ENCODE measurements at places on chromosomes 1 and 21.

GRCh38 chr1:152926091-152926490 lies 17.7 kb downstream of the IVL start:
- DNase-seq, result peak; percentile 65

DNA sequence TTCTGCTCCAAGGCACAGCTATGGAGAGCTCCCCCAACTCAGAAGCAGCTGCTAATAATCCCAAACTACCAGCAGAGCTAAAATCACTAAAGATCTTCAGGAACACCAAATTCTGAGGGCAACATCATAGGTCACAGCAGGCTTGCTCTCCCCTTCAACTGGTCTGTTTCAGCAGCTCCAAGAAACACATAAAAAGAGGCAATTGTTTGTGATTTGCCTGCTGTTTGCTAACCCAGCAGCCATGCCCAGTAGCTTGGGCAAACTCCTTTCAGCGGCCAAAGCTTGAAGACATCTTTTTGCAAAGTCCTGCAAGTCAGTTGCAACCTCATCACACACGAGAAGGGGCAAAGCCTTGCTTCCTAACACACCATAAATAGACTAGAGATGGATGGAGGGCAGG lies 8.9 kb downstream of the ERI3 start:
- DNase-seq, result no peak

- peak; percentile 53 for DNase-seq
Measured at GRCh38 chr1:162690672-162691434, 58.6 kb downstream of the DDR2 start.

DNA sequence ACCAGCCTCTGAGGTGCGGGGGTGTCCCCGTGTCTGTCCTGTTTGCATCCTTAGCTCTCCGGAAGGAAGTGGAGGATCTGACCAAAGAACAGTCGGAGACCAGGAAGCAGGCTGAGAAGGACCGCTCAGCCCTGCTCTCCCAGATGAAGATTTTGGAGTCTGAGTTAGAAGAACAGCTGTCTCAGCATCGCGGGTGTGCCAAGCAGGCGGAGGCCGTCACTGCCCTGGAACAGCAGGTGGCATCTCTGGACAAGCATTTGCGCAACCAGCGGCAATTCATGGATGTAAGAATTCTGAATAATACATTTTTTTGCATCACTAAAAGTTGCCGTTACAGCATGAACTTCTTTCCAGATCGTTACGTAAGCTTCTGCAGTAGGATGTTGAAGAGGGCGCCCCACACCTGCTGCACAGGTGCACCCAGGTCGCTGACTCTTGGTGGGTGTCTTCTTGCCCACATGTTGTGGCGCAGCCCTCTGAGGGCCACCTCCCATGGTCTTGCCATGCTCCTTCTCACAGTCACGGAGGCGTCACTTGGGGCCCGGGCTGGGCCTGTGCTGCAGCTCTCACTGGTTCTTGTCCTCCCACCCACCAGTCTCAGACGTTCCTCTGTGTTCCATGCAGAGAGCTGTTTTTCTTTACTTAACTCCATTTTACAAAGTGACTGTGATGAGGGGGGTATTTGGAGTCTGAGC lies 61.3 kb upstream of the DIP2A start:
- DNase-seq, result no peak

DNA sequence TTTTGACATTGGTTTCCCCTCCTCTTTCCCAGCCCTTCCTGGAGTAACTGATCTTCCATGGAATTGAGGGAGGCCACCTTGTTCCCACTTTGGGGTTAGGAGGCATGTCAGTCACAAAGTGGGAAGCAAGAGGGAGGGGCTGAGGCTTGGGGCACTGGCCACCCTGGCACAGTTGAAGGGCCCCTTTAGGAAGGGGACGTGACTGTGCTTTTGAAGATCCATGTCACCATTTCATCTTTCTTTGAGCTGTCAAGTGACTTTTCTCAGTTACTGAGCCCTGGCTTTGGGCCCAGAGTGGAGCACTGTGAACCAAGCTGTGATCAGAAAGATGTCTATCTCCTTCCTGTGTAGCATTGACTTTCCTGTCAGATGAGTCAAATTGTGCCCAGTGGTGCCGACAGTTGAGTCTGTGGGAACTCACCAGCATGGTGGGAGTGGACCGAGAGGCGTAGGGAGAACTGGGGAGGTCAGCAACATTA lies 38.5 kb upstream of the TDRD10 start:
- DNase-seq, result no peak

DNA sequence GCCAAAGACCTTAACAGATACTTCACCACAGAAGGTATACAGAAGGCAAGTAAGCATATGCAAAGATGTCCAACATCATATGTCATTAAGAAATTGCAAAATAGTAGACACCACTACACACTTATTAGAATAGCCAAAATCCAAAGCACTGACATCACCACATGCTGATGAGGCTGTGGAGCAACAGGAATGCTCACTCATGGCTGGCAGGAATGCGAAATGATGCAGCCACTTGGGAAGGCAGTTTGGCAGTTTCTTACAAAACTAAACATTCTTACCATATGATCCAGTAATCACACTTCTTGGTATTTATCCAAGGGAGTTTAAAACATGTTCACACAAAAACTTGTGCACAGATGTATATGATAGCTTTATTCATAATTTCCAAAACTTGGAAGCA lies 261.2 kb upstream of the AJAP1 start:
- no peak for DNase-seq

DNA sequence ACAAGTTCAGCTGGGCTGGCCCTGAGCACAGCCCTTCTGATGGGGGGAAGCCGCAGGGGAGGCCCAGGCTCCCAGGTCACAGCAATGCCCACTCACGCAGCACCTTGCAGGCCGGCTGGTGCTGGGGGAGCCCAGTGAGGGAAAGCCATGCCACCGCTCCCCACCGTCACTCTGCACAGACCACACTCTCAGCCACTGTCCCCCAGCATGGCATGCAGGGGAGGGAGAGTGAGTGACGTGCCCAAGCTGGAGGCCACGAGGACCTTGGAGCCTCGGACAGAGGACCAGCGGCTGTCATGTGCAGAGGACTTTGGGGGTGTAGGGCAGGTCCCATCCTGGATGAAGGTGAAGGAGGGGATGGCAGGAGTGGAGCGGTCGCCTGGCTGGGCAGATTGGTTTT lies 25.1 kb downstream of the SLC45A1 start:
- DNase-seq, result no peak
